RPMI7951 (cell line): ENCODE measurements at places on chromosomes 2 and 18.

DNA sequence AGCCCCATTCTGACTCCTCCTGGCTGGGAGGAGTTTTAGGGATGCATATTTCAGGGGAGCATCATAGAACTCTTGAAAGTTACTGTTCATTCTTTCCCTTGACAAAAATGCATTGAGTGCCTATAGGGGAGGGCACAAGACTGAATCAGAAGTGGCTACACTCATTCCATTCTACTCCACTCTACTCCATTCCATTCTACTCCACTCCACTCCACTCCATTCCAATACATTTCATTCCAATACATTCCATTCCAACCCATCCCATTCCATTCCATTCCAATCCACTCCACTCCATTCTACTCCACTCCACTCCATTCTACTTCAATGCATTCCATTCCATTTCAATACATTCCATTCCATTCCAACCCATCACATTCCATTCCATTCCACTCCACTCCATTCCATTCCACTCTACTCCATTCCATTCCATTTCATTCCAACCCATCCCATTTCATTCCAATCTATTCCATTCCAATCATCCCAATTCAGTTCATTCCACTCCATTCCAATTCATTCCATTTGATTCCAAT lies 110.8 kb downstream of the LOXHD1 start:
- DNase-seq = peak; percentile 8

DNA sequence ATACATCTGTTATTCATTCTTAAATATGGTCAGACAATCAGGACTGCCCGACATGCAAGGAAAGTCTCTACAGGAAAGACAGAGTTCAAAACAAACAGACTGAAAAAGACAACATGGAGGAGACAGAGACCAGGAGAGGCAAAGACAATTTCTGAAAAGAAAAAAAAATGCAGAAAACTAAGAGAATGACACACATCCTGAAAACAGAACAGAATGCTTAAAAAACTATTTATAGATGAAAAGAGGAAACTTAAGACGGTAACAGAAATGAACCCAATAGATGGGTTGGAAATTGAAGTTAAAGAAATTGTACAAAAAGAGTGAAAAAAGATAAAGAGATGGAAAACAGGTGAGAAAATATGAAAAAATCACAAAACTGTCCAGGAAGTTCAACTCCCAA lies 95.7 kb downstream of the BCL2 start:
- DNase-seq = no peak

DNA sequence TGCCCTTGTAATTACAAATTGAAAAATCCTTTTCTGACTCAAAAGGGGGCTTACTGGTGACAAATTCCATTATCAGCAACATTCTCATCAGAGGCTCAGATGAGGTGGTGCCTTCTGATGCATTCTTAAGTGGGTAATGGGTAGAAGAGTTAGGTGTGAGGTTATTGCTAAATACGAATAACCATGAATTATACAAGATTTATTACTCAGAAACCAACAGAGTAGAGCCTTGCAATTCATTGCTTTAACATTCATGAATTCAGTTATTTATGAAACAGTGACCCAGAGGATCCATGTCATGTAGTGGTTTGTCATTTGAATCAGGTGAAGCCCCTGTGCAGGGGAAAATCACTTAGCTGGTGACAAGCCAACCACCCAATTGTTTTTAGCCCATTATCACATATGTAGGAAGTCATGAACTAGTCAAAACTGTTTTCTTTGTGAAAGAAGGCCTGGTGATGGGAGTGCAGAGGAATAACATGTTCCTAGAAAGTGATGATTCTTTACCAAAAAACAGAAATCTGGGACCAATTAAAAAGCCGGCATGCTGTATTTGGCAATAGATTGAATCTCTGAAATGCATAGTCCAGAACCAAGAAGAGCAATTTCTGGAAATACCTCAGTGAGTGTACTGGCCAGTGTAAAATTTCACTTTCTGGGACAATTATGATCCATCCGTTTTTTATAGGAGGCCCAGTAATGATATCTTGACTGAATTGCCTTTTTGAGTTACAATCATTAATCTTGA lies 70.2 kb downstream of the CRIM1 start:
- DNase-seq = no peak

GRCh38 chr2:122216901-122217300 lies 461.4 kb downstream of the TSN start:
- DNase-seq = no peak

DNA sequence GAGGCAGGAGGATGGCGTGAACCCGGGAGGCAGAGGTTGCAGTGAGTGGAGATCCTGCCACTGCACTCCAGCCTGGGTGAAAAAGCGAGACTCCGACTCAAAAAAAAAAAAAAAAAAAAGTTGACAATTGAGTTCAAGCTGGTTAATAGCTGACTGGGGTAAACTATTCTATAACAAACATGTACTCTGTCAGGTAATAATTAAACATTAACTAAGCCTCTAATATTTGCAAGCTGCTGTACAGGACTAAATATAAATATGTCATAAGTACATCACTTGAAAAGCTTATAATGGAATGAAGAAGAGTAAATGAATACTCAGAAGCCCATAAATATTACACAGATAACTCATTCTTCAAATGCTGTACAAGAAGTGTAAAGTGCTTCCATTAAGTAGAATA lies 190.4 kb upstream of the CRIM1 start:
- DNase-seq = no peak

- no peak for DNase-seq
Measured at GRCh38 chr18:54147439-54147838, 77.0 kb downstream of the MBD2 start.

GRCh38 chr2:205783872-205784499 lies 101.7 kb downstream of the NRP2 start:
- no peak for DNase-seq

- DNase-seq = no peak
Measured at GRCh38 chr2:181907057-181907456, 15.5 kb downstream of the ITPRID2 start.

- DNase-seq = no peak
Measured at GRCh38 chr18:2825613-2826175, 21.1 kb upstream of the EMILIN2 start.

DNA sequence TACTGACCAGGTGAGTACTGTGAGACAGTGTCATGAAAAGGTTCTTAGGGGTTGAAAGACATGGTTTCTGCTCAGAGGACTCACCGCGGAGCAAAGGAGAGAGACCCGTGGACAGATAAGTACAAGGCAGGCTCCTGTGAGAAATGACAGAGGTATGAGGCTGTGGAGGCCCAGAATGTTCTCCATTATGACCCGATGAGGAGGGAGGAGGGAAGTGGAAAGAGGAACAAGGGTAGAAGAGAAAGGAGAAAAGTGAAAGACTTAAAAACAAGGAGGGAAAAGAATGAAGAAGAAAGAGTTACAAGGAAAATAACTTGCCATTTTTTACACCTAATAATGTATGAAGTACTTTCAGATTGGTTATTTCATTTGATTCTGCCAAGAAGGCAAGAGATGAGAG lies 29.8 kb downstream of the MAPRE3 start:
- no peak for DNase-seq
